ENCODE measurements at places on chromosomes 16 and 17.

- no peak for DNase-seq
Observed at GRCh38 chr16:72764015-72764654, 283.8 kb downstream of the ZFHX3 start.

DNA sequence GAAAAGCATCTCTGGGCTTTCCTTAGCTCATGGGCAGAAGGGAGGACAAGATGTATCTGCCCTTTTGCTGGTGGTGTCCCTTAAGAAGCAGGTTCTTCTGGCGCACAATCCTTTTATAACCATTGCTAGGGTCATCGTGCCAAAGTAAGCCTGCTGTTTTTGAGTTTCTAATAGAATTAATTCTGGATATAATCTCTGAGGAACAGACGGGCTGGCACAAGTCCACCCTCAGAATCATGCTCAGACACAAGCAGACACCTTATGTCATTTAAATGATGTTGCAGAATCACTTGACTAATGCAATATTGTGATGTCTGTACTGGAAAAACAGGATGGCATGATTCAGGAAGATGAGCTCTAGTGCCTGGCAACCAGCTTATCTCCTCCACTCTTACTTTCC lies 18.8 kb upstream of the MMD start:
- DNase-seq, result no peak

GRCh38 chr17:57735707-57736106 lies 9.4 kb downstream of the CCDC182 start:
- no peak for DNase-seq

GRCh38 chr17:64097196-64097936 lies 32.6 kb downstream of the ERN1 start:
- DNase-seq, result no peak

DNA sequence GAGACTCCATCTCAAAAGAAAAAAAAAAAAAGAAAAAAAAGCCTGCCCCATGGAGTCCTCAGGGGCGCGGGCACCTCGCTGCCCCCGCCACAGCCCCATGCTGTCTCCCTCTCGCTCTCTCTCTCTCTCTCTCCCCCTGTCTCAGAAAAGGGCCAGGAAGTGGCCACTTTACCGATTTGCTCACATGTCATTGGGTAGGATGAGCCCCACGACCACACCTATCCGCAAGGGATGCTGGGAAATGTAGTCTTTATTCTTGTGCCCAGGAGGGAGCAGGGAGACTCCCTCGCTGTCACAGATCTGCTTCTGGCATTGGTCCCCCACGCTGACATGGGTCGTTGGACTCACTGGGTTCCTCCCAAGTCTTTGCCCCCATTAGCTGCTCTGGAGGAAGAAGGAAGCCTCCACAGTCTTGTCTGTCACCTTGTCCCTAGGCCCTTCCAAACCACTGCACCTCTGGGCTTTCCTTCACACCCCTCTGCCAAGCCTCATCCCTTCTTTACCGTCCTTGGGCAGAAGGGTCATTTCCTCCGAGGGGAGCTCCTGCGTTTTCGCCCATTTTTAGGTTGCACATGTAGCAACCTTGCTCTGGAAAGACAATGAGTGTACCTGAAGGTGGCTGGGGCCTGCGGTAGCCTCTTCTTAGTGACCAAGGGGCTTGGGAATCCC lies 6.9 kb upstream of the GJD3 start:
- no peak for DNase-seq

DNA sequence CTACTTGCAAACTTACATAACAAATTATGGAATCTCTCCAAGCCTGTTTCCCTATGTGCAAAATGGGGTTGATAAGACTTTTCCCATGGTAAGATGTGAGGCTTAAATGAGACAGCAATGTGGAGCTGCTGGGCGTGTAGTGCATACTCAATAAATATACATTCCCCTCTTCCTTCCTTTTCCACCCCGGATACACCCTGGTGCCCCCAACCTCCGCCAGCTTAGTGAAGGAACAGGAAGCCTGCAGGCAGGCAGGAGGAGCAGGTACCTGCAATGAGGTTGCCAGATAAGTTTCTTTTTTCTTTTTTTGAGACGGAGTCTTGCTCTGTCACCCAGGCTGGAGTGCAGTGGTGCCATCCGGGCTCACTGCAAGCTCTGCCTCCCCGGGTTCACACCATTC lies 14.9 kb downstream of the C17orf50 start:
- DNase-seq, result no peak

GRCh38 chr16:87828907-87829621 lies 40.2 kb downstream of the SLC7A5 start:
- DNase-seq, result no peak

DNA sequence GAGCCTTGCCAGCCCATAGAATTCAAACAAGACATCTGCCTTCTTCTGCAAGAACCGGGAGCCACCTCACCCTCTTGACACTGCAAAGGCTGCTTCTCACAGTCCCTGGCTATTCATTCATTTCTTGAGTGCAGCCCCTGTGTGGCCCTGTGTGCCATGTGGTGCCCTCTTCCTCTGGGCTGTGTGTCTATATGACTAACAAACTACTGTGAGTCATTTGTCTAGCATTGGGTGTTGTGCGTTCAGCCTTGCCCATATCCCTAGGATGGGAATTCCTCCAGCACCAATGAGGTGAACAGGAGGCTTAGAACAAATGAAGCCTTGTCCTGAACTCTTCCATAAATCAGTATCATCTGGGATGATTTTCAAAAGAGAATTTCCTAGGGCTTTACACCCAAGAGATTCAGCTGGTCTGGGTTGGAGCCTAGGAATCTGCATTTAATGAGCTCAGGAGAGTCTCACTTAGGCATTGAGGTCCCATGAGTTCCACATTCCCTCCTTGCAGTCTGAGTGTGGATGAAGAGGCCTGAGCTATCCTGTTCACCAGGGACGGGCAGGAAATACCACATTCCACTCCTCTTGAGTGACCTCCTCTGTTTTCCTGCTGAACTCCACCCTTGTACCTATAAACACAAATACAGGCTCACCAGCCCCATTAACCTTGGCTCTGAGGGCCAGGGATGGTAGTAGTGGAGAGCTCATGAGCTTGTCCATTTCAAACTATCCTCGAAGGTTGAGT lies 308.7 kb upstream of the N4BP1 start:
- DNase-seq, result no peak

All from left colon (tissue), 2 donors.